ENCODE measurements at places on chromosomes 13 and 19.
A peak's percentile ranks its signal among the peaks of the same experiment; 100 is the strongest.

DNA sequence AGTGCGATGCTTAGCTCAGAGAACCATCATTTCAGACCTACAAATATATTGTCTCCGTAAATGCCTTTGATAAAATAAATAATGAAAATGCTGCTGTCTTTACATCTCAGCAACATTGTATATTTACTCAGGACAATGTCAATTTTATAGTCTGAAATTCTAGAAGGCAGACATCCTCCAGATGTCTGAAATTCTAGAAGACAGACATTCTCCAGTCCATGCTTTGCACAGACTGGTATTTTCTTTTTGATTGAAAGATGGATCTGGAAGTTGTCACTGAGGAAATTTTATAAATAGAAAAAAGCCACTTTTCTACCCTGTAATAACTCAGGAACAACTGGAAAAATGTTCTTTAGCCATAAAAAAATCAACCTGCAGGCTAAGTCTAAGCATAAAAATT lies 2293.3 kb downstream of the PCDH9 start:
- DNase-seq, result no peak

GRCh38 chr13:25528266-25528665 lies 156.5 kb downstream of the ATP8A2 start:
- DNase-seq, result no peak

DNA sequence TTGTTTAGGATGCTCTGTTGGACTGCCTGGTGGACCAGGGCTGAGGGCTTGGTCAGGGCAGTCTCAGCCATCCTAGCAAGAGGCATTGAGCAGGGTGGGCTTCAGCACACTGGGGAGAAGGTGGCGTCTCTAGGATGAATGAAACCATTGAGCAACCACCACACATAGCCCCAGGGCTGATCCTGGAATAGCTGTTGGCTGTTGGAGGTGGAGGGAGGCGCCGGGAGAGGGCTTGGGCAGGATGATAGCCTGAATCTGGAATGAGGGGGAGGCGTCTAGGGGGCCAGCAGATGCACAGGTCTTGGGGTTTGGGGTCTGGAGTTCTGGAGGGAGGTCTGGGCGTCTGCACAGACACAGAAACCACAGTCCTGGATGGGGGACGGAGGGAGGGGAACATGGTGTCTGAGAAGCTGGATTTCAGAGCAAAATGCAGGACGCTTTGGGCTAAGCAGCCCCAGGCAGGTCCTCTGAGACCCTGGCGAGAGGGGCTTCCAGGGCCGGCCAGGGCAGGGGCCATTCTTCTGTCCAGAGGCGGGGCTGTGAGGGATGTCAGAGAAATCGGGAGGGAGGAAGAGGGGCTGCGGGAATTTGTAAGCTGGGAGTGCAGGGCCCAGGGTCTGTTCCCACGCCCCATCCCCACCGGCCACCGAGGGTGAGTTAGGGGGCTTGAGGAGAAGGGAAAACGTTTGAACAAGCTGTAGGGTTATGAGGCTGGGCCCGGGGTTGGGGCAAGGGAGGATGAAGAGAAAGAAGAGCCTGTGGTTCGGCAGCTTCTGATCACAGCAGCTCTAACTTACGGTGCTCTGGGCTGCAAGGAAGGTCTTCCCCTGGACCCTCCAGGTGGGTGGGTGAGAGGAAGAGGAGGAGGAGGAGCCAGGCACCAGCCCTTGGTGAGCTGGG lies 5.2 kb downstream of the TRAPPC5 start:
- DNase-seq, result no peak

DNA sequence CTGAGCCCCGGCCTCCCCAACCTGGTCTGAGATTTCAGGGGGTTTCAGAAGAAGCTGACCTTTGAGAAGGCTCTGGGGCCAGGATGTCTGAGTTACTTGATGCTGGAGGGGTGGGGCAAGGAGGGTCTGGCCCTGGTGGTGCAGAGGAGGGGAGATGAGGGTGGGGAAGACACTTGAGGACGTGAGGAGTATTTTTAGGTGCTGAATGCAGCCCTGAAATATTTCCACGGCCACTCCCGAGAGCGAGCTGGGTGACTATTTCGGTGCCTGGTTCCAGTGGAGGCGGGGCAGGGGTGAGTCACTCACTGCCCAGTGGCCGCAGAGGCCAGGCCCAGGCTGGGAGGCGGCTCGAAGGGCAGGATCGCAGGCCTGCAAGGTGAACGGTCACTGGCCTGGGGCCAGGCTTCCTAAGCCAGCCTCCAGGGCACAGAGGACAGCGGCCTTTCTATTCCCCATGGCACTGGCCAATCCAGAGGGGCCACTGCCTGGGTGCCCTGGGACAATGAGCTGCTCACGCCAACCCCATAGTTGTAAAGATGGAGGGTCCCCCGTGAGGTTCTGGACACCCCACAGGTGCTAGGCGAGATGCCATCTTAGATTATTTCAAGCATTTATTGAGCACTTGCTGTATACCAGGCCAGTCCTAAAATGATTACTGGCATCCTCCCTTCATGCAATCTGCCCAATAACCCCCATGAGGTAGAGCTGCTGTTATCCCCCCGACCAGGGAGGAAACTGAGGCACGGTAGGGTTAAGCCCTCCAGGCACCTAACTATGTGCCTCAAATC lies 19.7 kb upstream of the JUND start:
- no peak for DNase-seq

- DNase-seq, result no peak
Measured at GRCh38 chr19:33279430-33280350, 22.6 kb downstream of the CEBPA start.

DNA sequence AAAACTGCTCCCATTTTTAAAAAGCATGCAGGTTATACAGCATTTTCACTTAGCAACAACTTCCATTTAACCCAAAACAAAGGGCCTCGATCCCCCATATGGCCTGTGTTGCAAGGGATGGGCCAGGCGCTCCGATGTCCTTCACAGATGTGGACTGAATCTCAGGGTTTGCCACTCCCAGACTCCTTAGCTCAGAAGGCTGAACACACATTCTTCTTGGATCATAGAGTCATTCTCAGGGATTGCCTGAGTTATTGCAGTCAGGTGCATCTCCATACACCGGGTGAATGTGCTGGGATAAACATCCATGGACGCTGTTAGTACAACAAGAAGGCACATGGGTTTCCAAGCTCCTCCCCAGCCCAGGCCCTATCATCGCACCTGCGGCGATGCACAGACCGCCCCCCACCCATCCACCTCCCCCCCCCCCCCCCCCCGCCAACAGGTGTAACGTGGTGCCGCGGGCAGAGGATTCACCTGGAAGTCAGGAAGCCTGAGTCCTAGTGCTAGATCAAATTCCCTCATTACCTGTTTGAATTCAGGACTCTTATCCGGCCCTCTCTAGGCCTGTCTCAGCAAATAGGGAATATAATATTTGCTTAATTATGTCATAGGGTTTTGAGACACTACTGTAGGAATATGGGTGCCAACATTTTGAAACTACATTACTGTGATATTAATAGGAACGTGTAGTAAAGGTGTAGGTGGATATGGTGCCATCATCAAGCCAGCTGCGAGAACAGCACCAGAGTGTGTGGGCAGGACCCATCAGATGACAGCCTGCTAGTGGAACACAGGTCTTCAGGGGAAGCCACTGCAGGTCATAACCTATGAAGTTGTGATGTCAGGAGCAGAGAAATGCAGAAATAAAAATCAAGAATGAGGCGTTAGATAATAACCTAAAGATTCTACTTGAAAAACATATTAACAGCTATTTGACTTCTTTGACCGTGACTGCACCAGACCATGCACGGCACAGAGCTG lies 110.9 kb downstream of the SACS start:
- no peak for DNase-seq

- no peak for DNase-seq
Measured at GRCh38 chr19:30722761-30723160, 350.6 kb downstream of the ZNF536 start.

DNA sequence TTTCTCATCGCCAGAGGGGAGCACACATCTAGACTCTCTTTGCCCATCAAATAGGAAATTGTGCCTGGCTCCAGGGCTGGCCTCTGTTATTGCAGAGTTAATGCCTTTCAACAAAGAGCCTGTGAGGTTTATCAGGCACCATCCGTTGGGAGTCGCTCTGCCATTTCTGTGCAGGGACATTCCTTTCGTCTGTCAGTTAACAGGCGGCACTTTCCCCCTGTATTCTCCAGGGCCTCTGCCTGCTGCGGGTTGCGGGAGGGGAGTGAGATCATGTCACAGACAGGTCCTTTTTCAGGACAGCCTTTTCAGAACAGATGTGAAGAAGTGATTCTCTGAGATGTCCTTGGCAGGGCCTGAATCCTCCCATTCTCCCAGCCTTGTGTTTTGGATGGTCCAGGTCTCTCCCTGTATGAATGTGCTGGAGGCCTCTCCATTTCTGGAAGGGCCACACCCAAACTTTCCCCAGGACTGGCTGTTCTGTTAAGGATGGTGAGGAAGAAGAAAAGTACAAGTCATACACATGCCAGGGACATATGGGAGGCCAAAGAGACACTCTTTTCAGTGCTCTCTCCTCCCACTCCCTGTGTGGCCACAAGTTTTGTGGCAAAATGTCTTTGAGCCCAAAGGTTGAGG lies 14.9 kb downstream of the SERP2 start:
- DNase-seq, result no peak

DNA sequence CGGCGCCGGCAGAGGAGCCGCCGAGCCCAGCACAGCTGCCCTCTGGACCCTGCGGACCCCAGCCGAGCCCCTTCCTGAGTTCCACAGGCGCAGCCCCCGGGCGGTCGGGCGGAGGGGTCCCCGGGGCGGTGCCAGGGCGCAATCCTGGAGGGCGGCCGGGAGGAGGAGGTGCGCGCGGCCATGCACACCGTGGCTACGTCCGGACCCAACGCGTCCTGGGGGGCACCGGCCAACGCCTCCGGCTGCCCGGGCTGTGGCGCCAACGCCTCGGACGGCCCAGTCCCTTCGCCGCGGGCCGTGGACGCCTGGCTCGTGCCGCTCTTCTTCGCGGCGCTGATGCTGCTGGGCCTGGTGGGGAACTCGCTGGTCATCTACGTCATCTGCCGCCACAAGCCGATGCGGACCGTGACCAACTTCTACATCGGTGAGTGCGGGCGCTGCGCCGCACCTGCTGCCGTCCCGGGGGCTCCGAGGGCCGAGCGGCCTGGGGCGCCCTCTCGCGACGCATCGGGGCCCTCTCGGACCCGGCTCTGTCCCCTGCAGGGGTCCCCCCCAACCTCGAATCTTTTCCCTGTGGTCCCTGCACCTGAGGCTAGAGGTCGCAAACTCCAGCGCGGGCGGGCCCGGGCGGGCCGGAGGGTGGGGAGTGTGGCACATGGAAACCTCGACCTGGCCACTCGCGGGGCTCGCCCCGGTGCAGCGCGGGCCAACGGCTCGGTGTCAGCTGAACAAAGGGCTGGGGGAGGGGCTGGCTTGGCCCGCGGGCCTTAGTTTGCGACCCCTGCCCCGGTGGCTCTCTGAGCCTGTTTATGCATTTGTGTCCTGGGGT lies at the start of gene KISS1R:
Gene KISS1R, plus strand, starts transcription at position 11 of the 829 bp plus-strand sequence. Its CDS starts 170 bp downstream, at position 181.
- DNase-seq, result peak; percentile 48

GRCh38 chr13:110270507-110270906 lies 36.5 kb downstream of the COL4A1 start:
- no peak for DNase-seq

All from activated CD4-positive, alpha-beta T cell treated with anti-CD3 and anti-CD28 coated beads for 48 hours (primary cell).